ENCODE measurements at places on chromosomes 16 and 17.
A peak's percentile ranks its signal among the peaks of the same experiment; 100 is the strongest.

DNA sequence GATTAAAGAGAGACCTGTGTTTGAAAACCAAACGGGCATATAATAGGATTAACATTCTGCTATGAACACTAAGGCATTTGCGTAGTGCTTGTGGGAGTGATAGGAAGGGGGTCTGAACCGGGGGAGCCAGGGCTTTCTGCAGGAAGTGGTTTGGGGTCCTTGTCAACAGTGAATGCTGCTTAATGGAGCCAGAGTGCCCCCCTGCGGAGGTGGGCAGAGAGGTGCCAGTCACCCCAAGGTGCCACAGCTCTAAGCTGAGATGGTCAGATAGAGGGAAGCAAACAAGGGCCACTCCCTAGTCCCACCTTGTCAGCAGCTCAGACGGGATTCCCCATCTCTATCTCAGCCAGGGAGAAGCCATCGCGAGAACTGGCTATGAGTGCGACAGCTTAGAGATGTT lies 17.7 kb downstream of the NAA60 start:
- DNase-seq: peak; percentile 60

- no peak for DNase-seq
Observed at GRCh38 chr16:72947379-72948237, 100.3 kb downstream of the ZFHX3 start.

DNA sequence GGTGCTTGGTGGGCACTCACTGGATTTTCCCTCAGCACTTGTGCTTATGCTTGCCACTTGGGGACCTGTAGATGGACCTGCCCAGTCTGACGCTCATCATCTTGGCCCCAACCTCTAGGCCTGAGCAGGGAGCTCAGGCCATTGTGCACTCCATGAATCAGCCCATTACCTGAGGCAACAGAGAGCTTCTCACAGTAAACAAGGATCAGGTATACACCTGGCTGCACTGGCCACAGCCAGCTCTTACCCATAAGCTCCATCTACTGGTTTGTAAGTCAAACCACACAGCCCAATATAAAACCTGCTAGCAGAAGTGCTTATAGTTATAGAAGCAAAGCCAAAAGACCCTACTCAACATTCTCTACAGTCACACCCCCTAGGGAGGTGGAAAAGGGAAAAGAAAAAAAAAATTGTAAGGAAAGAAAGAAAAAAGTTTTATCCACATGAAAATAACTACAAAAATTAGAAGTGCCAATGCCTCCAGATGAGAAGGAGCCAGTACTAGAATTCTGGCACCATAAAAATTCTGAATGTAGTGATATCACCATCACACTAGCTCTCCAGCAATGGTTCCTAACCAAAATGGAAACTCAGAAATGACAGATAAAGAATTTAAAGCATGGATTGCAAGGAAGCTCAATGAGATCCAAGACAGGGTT lies 87.8 kb upstream of the CDH5 start:
- no peak for DNase-seq

DNA sequence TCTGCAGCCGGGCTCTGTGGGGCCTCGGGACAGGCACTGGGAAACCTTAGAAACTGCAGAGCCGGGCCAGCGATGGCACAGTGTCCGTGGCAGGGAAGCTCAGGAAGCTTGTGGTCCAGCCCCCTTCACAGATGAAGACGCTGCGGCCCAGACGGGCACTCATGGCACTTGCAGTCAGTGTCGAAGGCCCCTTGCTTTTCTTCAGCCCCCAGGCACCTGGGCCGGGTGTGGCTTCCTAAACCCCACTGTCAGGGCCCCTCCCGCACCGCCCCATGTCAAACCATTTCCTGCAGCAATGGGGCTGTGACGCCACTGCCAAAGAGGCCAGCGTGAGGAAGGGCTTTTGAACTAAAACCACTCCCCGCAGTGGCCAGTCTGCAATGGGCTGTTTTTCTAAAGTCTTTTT lies 164.0 kb downstream of the LAT start:
- DNase-seq: peak; percentile 67

- DNase-seq: no peak
Observed at GRCh38 chr16:80231888-80232287, 308.9 kb upstream of the DYNLRB2 start.

DNA sequence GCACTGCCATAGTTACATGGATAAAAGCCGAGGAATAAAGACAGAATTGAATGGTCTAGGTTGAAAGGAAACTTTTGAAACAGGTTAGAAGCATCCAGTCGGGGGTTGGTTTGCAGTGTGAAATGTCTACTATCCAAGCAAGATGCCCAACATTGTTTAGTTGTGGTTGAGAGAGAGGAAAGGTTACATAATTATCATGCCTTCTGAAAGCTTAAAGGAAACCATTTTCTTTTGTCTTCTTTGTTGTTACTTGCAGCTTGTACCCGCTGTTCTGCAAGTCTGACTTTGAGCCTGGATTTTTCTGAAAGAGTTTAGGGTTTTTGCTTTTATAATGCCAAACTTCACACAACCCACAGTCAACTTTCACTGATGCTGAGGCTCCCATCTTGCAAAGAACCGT lies 167.9 kb downstream of the AXIN2 start:
- DNase-seq: no peak

- DNase-seq: no peak
Observed at GRCh38 chr16:10579965-10580882, at the start of gene EMP2. Gene EMP2, minus strand, starts transcription at chr16:10580598. Its CDS starts 32,981 bp downstream, at chr16:10547617.

GRCh38 chr17:3827124-3827773 lies 18.8 kb downstream of the NCBP3 start:
- peak; percentile 77 for DNase-seq

DNA sequence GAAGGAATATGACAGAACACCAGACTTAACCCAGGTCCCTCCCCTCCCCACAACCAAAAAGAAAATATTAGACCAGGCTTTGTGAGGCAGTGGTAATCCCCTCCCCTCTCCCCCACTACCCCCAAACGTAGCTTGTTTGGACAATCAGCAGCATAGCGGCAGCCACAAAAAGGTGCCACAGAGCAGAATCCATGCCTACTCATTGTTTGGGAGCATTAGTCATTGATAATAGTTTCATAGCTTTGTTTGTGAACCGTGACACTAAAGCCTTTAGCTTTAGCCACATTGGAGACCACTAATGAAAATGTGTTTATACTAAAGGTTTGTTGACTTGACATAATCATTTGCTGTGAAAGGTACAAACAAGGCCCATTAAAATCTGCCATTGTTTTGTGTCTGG lies 65.1 kb downstream of the NUP93 start:
- no peak for DNase-seq

DNA sequence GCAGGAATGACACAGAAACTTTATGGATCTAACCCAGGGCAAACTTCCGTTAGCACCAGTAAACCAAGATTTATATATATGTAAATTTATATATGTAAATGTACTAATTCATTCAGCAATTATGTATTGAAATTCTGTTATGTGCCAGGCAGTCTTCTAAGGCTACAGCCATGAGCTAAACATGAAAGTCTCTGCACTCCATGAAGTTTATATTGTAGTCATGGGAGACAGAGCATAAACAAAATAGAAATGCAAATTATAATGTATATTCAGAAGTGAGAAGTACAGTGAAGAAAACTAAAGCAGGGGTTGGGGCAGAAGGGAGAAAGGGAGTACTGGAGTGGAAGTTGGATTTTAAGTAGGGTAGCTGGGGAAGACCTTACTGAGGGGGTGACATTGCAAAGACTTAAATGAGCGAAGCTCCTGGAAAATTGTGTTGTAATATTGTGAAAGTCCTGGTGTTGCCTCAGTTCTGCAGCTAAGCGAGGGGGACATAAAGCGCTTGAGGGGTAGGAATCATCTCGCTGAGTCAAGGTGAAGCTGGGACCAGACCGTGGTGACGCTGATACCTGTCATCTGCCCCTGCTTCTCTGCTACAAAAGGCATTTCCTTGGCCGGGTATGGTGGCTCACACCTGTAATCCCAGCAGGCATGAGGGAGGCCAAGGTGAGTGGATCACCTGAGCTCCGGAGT lies 64.8 kb downstream of the YPEL2 start:
- DNase-seq: no peak

GRCh38 chr17:40460968-40461731 lies 17.9 kb downstream of the IGFBP4 start:
- DNase-seq: no peak

DNA sequence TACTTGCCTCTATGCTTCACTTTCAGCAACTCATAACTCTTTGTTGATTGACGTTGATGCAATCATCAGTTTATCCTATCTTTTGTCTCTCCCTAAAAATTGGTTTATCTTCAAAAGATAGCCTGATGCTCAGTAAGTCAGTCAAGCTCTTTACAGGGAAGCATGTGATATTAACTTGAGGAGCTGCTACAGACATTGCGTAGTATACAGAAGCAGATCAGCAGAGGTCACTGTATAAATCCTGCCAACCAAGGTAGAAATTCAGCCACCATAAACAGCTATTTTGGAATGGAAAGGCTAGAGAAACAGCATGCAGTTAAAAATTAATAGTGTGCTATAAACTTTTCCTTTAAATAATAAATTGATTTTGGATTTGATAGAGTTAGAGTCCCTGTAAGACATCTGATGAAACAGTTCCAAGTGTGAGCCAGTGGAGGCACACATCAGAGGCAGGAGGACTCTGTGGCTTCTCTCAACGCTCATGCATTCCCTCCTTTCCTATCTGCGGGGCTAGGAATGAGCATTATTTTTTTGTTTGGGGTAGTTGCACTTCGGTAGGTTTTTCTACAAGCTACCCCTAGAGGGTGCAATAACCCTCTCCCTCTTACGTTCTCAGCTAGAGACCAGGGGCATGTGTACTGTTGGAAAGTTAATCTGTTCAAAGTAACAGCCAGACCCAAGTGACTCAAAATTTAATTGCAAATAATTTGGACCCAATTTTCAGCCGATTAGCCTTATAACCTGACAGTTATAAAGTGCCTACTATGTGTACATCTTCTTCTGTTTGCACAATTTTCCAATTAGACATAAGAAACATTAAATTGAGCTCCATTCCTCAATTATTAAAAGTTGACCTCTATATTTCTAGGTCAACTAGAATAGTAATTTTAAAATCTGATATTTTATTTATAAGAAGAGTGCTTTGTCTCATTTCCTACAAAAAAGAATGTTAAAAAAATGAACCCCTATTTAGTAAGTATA lies 647.7 kb upstream of the SOX9 start:
- DNase-seq: no peak

- no peak for DNase-seq
Observed at GRCh38 chr16:83392743-83393142, 415.0 kb upstream of the HSBP1 start.

GRCh38 chr17:63222655-63223054 lies 223.5 kb downstream of the CYB561 start:
- no peak for DNase-seq

DNA sequence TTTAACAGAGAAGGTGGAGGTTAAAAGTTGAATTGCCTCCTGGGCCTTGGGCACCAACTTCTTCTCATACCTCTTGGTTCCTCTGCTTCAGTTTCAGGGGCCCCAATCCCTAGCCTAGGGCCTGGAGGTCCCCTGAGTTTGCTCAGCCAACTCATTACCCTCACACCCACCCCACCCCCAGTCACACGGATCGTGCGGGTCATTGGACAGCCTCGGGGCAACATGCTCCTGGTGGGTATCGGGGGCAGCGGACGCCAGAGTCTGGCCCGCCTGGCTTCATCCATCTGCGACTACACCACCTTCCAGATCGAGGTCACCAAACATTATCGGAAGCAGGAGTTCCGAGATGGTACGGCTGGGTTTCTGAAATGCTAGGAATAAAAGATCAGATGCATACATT lies 36.0 kb upstream of the KDM6B start:
- no peak for DNase-seq

- DNase-seq: no peak
Observed at GRCh38 chr17:34486761-34487160, 92.6 kb upstream of the TMEM132E start.

- no peak for DNase-seq
Observed at GRCh38 chr16:16116841-16117240, 106.5 kb downstream of the ABCC6 start.

DNA sequence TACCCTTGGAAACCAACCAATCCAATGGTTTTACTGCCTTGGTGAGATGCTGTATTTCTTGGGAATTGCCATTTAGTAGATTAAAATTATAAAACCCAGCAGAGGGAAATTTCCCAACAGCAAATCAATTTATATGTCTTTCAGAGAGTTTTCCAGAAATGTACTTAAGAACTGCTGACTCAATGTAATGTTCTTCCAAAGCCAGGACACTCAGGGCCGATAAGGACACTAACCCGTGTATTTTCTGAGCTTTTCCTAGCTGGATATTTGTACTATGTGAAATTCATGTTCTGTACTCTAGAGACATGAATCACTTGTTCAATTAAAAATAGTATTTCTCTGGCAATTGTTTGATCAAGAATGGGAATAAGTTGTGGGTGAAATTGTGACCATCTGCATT lies 121.4 kb downstream of the KCNJ2 start:
- no peak for DNase-seq
